ENCODE measurements at places on chromosomes 3 and 15. TPM values are rescaled to one million over a fixed set of nuclear protein-coding genes. Genes with fewer than 3 reads are reported as not detected.

GHRL gene
- 0.40 TPM for total RNA-seq

PSTPIP1 gene
- total RNA-seq, result under 0.01 TPM

PLSCR2 gene
- not detected for total RNA-seq

AADACL2 gene
- total RNA-seq, result not detected

ACTC1 gene
- total RNA-seq, result not detected

ZNF660 gene
- total RNA-seq, result 0.22 TPM

SCAANT1 gene
- total RNA-seq, result 1.7 TPM

LACTB gene
- 37.7 TPM for total RNA-seq

SLC12A1 gene
- total RNA-seq, result not detected

TM6SF1 gene
- total RNA-seq, result 30.9 TPM

GOLGA6L10 gene
- total RNA-seq, result 0.44 TPM

MEIS2 gene
- 16.6 TPM for total RNA-seq

PPP1R14D gene
- not detected for total RNA-seq

NMD3 gene
- total RNA-seq, result 57.3 TPM

ARHGAP31 gene
- total RNA-seq, result 19.8 TPM

All from lung microvascular endothelial cell (primary cell).